ENCODE measurements at places on chromosomes 13 and 19. TPM values are rescaled to one million over a fixed set of nuclear protein-coding genes. Genes with fewer than 3 reads are reported as not detected.

The AMER2 gene
- under 0.01 TPM for polyA plus RNA-seq

The UPK1A gene
- polyA plus RNA-seq, result 1.5 TPM

DNA sequence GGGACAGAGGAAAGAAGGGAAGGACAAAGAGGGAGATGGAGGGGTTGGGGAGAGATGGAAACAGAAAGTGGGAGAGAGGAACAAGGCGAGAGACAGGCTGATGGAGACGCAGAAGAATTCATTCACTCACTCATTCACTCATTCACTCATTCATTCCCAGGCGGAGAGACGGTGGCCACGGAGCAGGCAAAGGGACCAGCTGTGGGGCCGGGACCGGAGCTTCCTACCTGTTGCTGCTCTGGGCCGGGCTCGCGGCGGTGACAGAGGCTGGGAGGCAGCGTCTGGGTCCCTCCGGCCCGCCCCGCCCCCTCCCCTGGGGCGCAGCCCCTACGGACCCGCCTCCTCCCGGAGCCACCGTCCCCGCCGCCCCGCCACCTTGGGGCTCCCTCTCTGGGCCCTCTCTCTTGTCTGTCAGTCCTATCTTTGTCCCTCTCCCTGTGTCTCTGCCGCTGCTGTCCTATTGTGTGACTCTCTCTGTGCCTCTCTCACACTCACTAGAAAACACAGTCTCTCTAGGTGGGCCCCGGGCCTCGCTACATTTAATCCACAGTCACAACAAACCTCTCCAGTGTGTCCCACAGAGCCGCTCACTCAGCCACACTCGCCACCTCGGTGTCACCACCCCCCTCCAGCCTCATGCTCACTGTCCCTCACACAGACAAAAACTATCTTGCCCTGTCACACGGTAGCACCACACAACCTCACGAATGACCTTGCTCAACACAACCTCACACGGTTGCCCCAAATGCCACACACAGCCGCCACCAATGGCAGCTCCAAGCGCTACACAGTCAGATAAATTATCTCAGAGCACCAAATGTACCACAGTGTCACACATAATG, at the start of gene GNG8:
TSS of gene GNG8 (minus strand) at position 283 of the 842 bp plus-strand sequence. CDS start 1,520 bp downstream, outside the sequence.
- no peak within 1 kb of the TSS for H3K4me3 ChIP-seq
- H3K36me3 ChIP-seq, result no peaks in the 10 kb centered on the region
- H3K27ac ChIP-seq, result no peak within 1 kb of the TSS
- DNase-seq, result no peak
- H3K4me1 ChIP-seq, result no peaks in the 10 kb centered on the region

DNA sequence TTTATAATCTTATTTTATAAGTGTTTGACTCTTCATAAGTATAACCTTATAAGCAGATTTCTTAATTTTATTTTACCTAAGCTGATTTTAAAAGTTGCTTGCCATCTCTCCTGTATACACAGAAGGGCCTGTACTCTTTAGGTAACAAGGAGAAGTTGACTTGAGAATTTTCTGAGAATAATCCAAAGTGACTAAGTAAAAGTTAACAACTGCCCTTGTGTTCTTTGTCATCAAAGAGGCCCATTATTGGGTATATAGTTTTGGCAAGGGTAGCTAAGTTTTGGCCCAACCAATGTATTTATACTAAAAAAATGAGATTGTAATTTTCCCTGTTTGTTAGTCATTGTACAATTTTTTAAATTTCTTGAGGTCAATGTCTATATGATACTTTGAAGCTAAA, 3.2 kb downstream of the LCP1 start:
- no peaks in the 10 kb centered on the region for H3K27me3 ChIP-seq
- DNase-seq, result no peak
- no peak overlapping the region for H3K4me3 ChIP-seq
- H3K36me3 ChIP-seq, result no peaks in the 10 kb centered on the region
- no peak overlapping the region for H3K27ac ChIP-seq

GRCh38 chr19:50178859-50179537, 15.9 kb upstream of the IZUMO2 start:
- H3K27me3 ChIP-seq, result no peaks in the 10 kb centered on the region
- H3K36me3 ChIP-seq, result no peaks in the 10 kb centered on the region
- DNase-seq, result no peak
- no peak overlapping the region for H3K4me3 ChIP-seq
- no peak overlapping the region for H3K27ac ChIP-seq
- H3K4me1 ChIP-seq, result no peaks in the 10 kb centered on the region

- no peaks in the 10 kb centered on the region for H3K36me3 ChIP-seq
- no peak overlapping the region for H3K4me3 ChIP-seq
- DNase-seq, result no peak
- H3K27me3 ChIP-seq, result no peaks in the 10 kb centered on the region
These were observed 5.7 kb downstream of the ERF start for GRCh38 chr19:42249149-42249750.

GRCh38 chr13:103078158-103078557, 11.9 kb upstream of the SLC10A2 start:
- H3K27me3 ChIP-seq, result no peaks in the 10 kb centered on the region
- no peak for DNase-seq
- H3K4me1 ChIP-seq, result no peaks in the 10 kb centered on the region
- H3K36me3 ChIP-seq, result no peaks in the 10 kb centered on the region
- no peak overlapping the region for H3K27ac ChIP-seq

DNA sequence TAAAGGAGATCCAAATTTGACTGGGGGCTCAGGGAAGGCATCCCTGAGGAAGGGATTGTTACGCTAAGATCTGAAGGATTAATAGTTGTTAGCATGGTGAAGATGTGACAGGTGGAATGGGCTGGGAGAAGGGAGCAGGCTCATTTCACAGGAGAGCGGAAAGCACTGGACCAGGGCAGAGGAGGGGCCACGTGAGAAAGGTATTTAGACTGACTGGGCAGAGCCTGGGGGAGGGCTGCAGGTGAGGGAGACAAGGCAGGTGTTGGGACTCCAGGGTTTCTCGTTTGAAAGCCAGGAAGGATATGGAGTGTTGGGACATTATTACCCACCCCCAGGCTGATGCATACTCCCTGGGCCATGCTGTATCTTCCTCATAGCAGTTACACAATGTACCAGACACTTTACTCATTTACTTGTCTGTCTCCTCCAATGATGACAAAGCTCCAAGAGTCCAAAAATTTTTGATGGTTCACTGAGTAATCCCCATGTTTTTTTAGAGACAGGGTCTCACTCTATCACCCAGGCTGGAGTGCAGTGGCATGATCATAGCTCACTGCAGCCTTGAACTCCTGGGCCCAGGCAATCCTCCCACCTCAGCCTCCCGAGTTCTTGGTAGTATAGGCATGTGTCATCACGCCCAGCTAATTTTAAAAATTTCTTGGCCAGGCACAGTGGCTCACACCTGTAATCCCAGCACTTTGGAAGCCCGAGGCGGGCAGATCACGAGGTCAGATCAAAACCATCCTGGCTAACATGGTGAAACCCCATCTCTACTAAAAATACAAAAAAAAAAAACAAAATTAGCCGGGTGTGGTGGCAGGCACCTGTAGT, 2.3 kb downstream of the TRAPPC6A start:
- H3K4me1 ChIP-seq, result peaks cover 2% of the 10 kb centered on the region
- no peaks in the 10 kb centered on the region for H3K27me3 ChIP-seq
- DNase-seq, result no peak
- no peak overlapping the region for H3K27ac ChIP-seq
- no peak overlapping the region for H3K4me3 ChIP-seq

DNA sequence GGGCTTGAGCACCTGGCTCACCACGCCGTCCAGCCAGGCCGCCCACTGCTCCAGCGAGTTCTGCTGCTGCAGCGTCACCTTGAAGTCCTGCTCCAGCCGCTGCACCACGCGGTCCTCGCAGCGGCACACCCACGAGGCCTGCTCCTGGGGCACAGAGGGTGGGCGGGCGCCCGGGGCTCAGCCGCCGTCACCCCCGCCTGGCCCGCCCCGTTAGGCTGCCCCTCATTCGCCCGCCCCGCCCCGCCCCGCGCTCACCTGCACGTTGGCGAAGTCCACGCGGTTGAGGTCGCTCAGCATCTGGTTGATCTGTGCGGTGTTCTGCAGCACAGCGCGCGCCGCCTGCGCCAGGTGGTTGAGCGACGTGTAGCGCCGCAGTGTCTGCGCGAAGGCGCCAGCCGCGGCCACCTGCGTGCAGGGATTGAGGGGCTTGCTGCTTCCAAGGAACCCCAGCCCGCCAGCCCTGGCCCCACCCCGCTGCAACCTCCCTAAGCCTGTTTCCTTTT, 11.3 kb downstream of the DCAF15 start:
- no peak overlapping the region for H3K27ac ChIP-seq
- H3K4me1 ChIP-seq, result no peaks in the 10 kb centered on the region
- no peaks in the 10 kb centered on the region for H3K27me3 ChIP-seq
- peaks cover 2% of the 10 kb centered on the region for H3K36me3 ChIP-seq

GRCh38 chr13:73428137-73428536, 369.3 kb downstream of the KLF5 start:
- no peak for DNase-seq
- no peaks in the 10 kb centered on the region for H3K27me3 ChIP-seq
- no peaks in the 10 kb centered on the region for H3K36me3 ChIP-seq
- H3K27ac ChIP-seq, result no peak overlapping the region
- no peak overlapping the region for H3K4me3 ChIP-seq
- no peaks in the 10 kb centered on the region for H3K4me1 ChIP-seq

Data from aorta (tissue), 5 donors.